Cardiac muscle cell (in vitro differentiated cells and primary cell): ENCODE measurements at places on chromosomes 2 and 18.
A peak's percentile ranks its signal among the peaks of the same experiment; 100 is the strongest.

DNA sequence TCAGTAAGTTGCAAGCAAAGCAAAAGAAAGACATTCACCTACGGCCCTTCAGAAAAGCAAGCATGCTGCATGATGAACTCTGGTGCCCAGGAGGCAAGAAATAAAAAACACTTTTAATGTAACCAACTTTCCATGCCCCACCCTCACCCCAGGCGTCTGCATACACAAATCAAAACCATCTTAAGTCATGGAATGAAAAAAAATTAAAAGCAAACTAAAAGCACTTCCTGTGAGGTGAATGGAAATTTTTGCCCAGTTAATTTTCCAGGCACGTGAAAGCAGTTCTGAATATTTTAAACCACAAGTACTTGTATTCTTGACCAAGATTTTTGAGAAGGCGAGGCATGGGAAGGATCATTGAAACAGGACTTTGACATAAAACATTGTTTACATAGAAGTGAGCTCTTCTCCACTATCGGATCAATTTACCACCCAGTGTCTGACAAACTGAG lies 2.5 kb upstream of the ICOS start:
- no peak overlapping the region for H3K4me3 ChIP-seq
- DNase-seq, result no peak
- H3K4me1 ChIP-seq, result no peaks in the 10 kb centered on the region
- H3K27ac ChIP-seq, result no peak overlapping the region

GRCh38 chr2:46985512-46985911 lies 69.9 kb upstream of the MCFD2 start:
- peaks cover 18% of the 10 kb centered on the region for H3K4me1 ChIP-seq
- H3K36me3 ChIP-seq, result no peaks in the 10 kb centered on the region
- no peaks in the 10 kb centered on the region for H3K27me3 ChIP-seq

GRCh38 chr2:151161821-151162551 lies 99.7 kb downstream of the RBM43 start:
- no peak overlapping the region for H3K27ac ChIP-seq
- no peaks in the 10 kb centered on the region for H3K27me3 ChIP-seq
- H3K4me3 ChIP-seq, result no peak overlapping the region
- H3K4me1 ChIP-seq, result no peaks in the 10 kb centered on the region
- H3K36me3 ChIP-seq, result no peaks in the 10 kb centered on the region

DNA sequence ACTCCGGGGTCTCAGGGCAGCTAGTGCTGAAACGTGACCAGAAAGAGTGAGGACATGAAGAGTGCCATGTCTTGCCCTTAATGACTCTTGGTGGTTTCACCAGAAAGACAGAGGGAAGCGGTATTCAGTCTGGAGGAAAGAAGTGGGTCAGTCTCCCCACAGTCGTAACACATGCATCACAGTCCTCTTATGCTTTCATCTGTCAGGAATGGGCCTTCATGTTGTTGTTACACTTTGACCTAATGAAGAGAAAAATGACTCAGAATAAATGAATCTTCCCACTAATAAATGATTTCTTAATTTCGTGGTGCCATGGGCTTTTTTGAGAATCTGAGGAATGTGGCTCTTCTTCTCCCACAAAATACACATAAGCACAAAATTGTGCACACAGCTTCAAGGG lies 103.2 kb downstream of the SLC8A1 start:
- H3K4me1 ChIP-seq, result peaks cover 32% of the 10 kb centered on the region
- peaks cover 4% of the 10 kb centered on the region for H3K36me3 ChIP-seq
- DNase-seq, result no peak
- H3K27me3 ChIP-seq, result no peaks in the 10 kb centered on the region
- peak overlapping the region; percentile 72 for H3K27ac ChIP-seq
- no peak overlapping the region for H3K4me3 ChIP-seq

DNA sequence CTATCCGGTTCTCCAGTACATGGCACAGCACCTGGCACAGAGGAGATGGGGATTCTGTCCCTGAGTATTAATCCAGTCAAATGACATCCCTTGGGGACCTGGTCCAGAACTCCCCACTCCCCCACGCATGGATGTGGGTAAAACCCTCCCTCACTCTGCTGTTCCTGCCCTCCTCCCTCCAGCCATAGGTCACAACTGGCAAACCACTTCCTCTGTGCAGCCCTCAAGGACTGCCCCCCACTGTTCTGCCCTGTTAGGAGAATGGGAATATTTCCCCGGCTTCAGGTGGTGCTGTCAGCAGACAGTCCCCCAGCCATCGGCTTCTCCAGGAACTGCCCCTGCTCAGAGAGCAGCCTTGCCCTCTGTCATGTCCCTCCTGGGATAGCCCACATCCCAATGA lies 1.5 kb upstream of the TFCP2L1 start:
- H3K27me3 ChIP-seq, result peaks cover 59% of the 10 kb centered on the region
- H3K4me3 ChIP-seq, result no peak overlapping the region
- H3K36me3 ChIP-seq, result no peaks in the 10 kb centered on the region
- no peak overlapping the region for H3K27ac ChIP-seq
- DNase-seq, result no peak

- DNase-seq, result no peak
- H3K27ac ChIP-seq, result no peak overlapping the region
- H3K36me3 ChIP-seq, result peaks cover 67% of the 10 kb centered on the region
- no peaks in the 10 kb centered on the region for H3K27me3 ChIP-seq
- H3K4me3 ChIP-seq, result no peak overlapping the region
- peaks cover 3% of the 10 kb centered on the region for H3K4me1 ChIP-seq
Measured at GRCh38 chr2:208326016-208326415, 60.0 kb downstream of the PIKFYVE start.
